NT2/D1 (cell line): ENCODE measurements at places on chromosomes 12 and 14.

DNA sequence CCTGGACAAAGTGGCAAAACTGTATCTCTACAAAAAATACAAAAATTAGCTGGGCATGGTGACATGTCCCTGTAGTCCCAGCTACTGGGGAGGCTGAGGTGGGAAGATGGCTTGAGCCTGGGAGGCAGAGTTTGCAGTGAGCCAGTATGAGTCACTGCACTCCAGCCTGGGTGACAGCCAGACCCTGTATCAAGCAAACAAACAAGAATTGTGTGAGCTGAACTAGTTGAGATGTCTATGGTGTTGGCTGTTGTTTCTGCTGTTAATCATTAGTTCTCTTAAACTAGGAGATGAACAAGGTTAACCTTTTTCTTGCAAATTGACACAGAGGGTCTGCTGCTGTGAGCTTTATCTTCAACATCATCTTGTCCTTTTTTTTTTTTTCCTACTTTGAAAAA is 23.6 kb downstream of the RASSF3 start:
- DNase-seq = no peak

- no peak for DNase-seq
Measured at GRCh38 chr12:109497675-109498074, 20.2 kb downstream of the UBE3B start.

DNA sequence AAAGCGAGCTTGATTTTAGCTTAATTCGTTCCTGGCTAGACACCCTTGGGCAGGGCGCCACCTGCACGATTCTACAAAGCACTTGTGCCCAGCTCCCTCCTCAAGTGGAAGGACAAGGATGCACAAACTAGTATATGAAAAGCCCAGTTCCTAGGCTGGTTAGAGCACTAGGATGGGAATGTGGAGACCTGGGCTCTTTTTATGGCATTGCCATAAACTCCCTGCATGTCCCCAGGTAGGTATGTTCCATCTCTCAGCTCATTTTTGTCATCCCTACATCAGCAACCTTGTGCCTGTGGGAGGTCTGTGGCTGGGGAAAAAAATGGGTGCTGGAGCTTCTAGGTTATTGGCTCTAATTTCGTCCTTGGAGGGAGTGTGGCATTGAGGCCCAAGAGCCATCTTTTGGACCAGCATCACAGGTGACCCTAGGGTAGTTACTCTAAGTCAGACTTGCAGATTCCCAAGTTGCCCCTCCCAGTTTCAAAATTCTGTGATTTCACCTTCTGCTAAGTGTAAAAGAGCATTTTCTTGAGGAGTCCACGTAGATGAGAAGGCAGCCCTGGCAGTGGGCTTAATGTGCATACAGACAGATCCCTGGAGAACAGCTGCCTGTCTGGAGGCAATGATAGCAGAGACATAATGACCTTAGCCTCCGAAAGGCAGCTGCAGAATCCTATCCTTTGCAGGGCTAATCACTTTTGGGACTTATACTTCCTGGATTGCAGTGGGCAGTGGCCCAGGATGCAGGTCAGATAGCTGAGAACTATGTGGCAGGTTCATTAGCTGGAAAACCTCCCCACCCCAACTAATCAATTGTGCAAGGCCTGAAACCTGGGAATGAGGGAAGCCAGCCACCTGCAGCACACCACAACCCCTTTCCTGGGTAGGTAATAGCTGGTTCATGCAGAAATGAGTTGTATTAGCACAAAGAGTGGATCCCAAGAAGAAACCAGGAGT is 47.6 kb upstream of the BDKRB2 start:
- no peak for DNase-seq

DNA sequence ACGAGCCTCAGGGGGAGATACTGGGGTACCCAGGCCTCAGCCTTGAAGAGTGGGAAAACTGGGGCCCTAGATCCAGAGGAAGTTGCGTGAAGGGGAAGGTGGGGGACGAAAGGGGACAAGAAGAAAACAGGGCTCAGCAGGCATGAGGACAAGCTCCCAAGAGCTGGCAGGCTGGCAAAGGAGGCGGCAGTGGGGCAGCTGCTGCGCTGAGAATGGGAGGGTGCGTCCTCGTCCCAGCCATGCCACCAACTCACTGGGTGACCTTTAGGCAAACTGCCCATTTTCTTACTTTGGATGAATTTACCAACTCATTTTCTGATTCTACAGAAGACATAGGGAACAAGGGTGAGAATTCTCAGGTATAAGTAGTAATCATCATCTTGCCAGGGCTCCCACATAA is 133.6 kb downstream of the TTC7B start:
- no peak for DNase-seq

GRCh38 chr12:122040579-122041386 is 19.1 kb downstream of the BCL7A start:
- DNase-seq = no peak

DNA sequence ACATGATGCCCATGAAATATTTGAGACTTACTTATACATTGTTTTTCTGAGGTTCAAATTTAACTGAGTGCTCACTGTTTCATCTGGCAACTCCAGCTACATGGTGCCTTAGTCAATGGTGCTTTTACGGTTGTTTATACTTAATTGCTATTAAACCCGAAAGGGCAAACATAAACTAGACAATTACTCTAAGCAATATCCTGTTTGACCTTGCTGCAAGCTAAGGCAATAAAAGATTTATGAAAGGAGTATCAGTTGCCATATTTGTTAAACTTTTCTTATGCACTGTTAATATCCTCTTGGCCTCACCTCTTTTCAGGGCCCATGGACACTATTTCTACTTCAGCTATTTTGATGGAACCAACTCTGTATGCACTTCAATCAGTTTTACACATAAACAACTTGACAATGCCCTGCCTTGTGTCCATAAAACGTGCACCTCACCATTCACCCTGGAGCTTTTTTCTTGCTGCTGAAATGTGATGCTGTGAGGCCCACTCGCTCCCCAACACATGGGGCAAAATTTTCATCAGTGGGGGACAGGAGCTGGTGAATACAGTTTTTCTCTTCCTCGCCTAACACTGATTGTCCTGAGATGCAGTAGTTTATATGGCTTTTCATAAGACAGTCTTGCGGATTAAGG is 64.1 kb upstream of the HIF1A start:
- DNase-seq = no peak

DNA sequence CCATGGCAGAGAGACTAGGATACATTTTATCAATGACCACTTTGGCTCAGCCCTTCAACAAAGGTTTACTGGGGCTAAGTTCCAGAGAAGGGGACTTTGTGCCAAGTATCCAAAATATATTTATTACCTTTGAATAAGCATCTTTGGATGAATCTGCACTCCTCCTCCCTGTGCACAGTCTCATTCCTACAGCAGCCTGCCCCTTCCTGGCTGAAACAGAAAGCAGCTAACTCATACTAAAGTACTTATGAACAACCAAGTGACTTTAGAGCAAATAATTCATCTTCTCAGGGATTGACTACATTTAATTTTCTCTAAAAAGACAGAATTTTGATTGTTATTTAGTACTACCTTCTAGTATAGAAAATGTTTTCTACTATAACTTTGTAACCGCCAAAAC is 47.8 kb upstream of the ETV6 start:
- DNase-seq = no peak

DNA sequence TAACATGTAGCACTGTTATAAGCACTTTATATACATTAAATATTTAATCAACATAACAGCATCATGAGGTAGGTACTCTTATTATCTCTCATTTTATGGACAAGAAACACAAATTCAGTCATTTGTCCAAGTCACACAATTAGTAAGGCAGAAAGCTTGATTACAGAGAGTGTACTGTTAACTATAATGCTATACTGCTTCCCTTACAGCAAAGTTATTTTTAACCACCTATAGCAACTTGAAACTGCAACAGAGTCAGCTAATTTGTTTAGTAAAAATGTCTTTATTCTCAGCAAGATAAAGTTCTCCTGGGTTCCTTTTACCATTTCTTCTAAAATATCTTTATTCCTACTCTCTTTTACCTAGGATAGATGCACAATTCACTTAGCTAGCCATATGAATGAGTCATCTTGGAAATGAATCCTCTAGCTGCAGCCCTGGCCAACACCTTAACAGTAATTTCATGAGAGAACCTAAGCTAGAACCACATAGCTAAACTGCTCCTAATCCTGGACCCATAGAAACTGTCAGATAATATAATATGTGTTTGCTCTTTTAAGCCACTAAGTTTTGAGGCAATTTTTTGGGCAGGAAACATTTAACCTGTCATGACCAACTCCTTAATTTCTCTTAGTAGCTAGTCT is 90.2 kb upstream of the HECTD1 start:
- DNase-seq = no peak

DNA sequence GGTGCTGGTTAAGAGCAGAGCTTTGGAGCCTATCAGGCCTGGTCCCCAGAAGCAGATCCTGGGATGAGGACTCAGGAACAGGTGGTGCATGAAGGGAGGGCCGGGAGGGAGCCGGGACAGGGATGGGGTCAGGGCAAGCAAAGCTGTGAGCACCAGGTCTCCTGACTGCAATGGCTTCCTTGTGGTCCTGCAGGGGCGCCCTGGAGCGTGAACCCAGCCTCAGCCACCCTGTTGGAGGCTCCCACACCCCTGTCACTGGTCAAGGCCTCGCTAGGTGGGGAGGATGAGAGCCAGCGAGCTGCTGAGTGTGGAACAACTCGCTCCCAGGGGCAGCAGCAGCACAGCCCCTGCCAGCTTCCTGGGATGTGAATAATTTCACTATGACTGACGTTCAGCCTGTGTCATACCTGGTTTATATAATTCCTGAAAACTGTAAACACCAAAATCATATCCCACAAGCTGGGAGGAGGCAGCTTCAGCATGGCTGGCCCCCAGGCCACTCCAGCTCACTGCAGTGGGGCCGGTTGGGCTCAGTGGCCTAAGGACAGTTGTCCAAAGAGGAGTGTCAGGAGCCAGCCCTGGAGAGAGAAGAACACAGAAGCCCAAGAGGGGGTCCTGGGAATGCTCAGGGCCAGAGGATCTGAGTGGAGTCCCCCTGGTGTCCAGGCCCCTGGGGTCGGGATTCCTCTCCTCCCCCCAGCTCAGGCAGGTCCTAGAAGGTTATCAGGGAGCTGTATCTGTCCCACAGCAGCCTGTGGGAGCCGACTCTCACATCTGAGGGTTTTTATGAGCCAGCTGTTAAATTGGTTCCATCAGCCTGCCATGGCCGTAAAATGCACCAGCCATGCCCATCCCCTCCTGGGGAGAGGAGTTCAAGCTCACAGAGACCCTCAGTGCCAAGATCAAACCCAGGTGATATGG is 272.9 kb downstream of the ADGRD1 start:
- DNase-seq = no peak

GRCh38 chr14:20603813-20604690 is 12.9 kb upstream of the RNASE12 start:
- DNase-seq = no peak

DNA sequence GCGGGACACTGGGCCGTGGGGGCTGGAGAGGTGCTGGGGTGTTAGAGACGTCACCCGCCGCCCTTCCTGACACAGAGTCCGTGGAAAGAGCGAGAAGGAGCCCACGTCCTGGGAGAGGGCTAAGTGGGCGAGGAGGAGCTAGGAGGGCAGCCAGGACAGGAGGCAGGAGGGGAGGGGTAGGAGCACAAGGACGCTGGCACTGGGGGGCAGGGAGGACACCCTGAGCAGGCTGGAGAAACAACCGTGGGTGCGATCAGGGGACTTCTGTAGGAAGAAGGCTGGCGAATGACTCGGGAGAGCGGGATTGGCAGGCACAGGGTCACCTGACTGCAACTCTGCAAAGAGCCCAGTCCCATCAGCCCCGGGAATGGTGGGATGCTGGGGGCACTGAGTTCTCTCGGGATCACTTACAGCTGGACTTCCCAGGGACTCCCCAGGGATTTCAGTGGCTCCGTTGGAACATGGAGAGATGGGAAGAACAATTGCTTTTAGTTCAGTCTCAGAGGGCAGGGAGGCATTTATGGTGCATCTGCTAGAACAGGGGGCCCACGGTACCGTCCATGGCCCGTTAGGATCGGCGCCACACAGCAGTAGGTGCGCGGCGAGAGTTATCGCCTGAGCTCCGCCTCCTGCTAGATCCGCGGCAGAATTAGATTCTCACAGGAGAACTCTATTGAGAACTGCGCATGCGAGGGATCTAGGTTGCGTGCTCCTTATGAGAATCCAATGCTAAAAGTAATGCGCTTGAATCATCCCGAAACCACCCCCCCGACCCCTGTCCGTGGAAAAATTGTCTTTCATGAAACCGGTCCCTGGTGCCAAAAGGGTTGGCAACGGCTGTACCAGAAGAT is 24.3 kb downstream of the UBR7 start:
- DNase-seq = no peak

DNA sequence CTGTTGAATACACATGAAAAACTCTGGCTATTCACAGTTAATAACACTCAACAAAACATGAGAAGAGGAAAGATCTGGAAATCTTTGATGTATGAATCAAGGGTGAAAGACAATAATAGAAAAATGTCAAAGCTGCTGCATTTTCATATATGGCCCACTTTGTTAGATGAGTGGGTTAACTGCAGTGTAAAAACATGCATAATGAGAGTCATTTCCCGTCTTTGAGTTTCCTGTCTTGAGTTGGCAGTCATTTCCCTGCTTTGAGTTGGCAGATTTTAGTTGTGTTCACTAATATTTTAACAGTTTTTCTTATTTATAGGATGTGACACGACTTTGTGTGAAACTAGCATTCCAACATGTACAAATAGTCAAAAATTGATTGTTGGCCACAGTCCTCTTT is 87.9 kb upstream of the PTPRQ start:
- DNase-seq = no peak

GRCh38 chr14:97707603-97708002 is 910.4 kb downstream of the VRK1 start:
- no peak for DNase-seq

DNA sequence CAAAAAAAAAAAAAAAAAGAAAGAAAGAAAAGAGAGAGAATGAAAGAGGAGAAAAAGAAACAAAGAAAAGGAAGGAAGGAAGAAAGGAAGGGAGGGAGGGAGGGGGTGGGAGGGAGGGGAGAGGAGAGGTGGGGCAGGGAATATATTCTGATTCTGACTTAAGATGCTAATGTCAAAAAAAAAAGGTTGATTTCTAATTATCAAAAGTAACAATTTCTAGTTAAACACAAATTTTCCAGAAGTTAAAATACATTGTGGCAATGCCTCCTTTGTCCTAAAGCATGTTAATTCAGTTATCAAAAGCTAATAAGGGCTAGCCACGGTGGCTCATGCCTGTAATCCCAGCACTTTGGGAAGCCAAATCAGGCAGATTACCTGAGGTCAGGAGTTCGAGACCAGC is 7.5 kb downstream of the MPHOSPH9 start:
- DNase-seq = no peak

GRCh38 chr14:81169711-81170103 is 51.1 kb downstream of the GTF2A1 start:
- no peak for DNase-seq

GRCh38 chr12:58731096-58731495 is 189.2 kb downstream of the LRIG3 start:
- DNase-seq = no peak

GRCh38 chr14:99685151-99685591 is 1.1 kb downstream of the CYP46A1 start:
- DNase-seq = no peak

DNA sequence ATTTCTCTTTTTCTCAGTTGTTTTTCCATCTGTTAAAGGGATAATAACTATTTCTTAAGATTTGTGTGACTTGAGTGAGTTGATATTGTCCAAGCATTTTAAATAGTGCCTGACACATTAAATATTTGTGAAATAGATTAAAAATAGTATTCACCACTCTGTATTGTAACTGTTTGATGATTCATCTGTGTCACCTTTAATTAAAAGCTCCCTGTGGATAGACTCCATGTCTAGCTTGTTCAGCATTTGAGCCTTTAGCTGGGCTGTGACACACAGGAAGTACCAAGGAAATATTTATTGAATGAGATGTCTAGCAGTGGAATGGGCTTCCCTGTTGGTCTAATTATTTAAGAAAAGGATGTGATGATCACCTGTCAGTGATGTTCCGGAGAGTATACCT is 1.8 kb upstream of the GLIPR1L2 start:
- DNase-seq = no peak

- no peak for DNase-seq
Measured at GRCh38 chr14:93970585-93970964, 5.8 kb downstream of the ASB2 start.
